ENCODE measurements at places on chromosomes 16 and 17.
A peak's percentile ranks its signal among the peaks of the same experiment; 100 is the strongest.

GRCh38 chr17:36085765-36086164 lies 4.2 kb downstream of the CCL3 start:
- DNase-seq, result no peak

- DNase-seq, result no peak
Observed at GRCh38 chr16:22653876-22654275, 143.2 kb downstream of the NPIPB5 start.

- no peak for DNase-seq
Observed at GRCh38 chr16:8966817-8967131, 3.1 kb upstream of the USP7 start.

DNA sequence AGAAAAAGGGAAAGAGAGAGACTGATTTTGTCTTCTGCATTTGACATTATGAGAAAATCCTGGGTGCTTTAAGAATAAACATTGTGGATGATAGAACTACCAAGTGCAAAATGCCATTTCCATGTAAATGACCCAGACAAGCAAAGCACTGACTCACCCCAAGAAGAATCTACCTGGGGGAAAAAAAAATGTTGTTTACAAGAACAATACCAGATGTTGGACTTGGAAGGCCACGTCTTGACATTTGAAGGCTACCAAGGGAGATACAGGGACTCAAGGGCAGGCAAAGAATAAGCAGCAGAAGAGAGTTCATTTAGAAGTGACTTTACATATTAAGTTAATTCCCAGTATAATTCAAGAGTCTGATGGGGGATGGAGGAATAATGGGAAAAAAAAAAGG lies 125.3 kb downstream of the TMEM114 start:
- no peak for DNase-seq

DNA sequence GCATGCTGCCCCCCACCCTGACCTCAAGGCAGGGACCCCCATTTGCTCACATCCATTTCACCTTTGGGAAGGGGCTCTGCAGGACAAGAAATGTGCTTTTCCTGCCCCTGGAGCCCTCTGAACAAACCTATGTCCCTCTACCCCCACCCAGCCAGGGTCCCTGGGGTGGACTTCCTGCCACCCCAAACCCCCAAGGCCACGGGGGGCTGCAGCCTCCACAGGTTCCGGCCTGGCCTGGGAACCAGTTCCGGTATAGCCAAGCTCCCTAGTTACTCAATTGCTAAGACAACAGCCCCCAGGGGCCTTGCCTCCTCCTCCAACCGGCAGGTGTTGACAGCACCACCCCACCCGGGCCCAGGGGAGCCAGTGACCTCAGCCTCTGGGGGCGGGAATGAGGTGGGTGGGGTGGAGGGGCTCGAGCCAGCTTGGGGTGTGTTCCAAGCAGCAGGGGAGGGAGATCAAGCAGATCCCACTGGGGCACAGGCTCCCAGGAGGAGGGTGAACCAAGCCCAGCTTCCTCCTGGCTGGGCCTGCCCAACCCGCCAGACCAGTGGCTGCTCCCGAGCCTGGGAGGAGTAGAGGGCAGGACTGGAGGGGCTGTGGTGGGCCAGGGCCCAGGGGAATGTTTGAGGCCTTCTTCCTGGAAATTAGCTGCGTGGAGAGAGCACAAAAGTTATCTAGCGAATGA lies 6.6 kb downstream of the PNMT start:
- DNase-seq, result no peak

GRCh38 chr17:34620458-34620857 lies 41.1 kb downstream of the TMEM132E start:
- no peak for DNase-seq

DNA sequence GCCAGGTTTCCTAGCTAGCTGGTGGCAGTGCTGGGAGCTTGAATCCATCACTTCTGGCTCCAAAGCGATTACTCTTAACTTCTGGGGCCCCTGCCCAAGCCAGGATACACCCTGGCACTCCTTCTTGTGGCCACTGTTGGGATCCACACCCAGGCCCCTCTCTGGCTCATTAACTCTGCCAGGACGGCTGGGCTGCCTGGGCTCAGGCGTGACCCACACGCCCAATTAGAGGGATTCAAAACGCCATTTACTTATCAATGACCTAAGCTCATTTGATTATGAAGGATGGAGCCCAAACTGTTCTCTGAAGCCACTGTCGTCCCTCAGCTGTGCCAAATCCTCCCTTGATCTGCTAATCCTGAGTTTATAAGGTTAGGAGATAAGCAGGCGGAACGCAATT lies 79.7 kb upstream of the BRD7 start:
- DNase-seq, result no peak

- DNase-seq, result no peak
Observed at GRCh38 chr17:64281962-64282752, 19.1 kb upstream of the TEX2 start.

- DNase-seq, result peak; percentile 69
Observed at GRCh38 chr16:70653809-70654771, 7.7 kb downstream of the IL34 start.

DNA sequence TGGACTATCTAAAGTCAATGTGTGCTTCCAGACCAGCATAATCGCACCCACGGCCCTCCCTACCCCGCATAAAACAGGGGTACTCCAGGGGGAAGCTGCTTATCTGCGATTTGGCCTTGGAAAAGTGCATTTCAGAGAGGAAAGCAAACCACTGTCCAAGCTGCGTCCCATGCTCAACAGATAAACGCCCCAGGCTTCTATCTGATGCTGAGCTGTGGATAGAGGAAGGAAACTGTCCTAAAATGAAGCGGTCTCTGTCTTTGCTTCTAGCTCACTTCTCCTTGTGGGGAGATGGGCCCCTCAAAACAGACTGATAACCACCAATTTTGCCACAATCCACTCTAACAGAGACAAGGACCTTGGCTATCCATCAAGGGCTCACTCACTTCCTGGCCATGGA lies 160.5 kb upstream of the TNRC6C start:
- no peak for DNase-seq

- DNase-seq, result no peak
Observed at GRCh38 chr17:5913032-5913531, 157.1 kb upstream of the WSCD1 start.

GRCh38 chr16:77414752-77415231 lies 20.0 kb downstream of the ADAMTS18 start:
- no peak for DNase-seq

GRCh38 chr16:47858333-47858982 lies 297.3 kb downstream of the ABCC12 start:
- no peak for DNase-seq

DNA sequence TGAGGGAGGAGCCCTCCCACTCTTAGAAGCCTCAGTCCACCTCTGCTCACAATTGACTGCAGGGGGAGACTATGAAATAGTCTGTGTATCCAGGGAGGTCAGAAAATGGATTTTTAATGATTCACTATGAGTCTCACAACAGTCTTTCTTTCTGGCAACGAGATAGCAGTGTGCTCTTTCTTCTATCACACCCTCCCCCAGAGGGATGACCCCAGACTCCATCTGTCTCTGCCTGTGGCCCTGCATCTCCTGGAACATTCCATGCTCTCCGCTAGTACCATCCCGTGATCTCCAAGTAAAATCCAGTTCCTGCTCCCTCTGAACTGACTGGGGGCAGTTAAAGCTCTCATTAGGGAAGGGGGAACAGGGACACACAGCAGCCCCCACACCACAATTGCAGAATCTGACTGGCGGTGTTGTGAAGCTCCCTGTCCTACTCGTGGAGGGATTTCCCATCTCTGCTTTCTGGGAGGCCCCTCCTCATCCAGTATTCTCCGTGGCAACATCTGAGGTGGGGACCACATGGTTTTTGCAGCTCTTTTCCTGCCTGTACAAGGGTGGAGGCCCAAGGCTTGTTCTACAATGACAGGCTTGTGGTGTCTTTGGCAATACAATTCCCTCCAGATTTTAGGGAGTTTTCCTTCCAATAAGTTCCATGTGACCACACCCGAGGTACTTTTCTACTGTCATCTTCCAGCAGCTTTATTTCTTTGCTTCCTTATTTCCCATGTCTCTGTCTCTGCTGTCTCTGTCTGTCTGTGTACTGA lies 19.4 kb downstream of the NATD1 start:
- DNase-seq, result no peak

DNA sequence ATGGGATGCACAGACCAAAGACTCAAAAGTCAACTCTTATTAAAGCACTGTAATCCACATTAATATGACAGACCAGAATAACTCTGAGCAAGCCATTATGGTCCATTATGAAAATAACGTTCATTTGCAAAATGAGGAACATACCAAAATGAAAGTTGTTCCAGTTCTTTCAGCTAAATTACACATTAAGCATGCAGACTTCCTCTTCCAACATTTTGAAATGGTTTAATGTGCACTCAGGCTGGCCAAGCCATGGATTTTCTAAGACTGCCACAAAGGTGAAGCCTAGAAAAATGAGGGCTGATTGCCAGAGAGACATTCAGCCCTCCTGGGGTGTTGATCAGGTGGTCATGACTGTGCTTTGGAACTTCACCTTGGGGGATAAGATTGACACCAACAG lies 56.7 kb upstream of the NOG start:
- no peak for DNase-seq

DNA sequence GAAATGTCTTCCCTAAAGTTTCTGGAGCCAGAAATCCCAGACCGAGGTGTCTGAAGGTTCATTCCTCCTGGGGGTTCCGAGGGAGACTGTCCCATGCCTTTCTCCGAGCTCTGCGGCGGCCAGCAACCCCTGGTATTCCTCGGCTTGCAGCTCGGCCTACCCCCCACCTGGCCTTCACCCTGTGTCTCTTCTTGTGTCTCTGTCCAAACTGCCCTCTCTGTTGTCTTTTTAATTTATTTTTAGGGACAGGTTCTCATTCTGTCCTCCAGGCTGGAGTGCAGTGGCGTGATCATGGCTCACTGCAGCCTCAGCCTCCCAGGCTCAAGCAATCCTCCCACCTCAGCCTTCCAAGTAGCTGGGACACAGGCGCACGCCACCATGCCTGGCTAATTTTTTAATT lies 211.7 kb downstream of the SEC14L1 start:
- DNase-seq, result no peak

- no peak for DNase-seq
Observed at GRCh38 chr16:80167657-80168390, 373.0 kb upstream of the DYNLRB2 start.

- DNase-seq, result no peak
Observed at GRCh38 chr17:2450016-2450650, 49.3 kb upstream of the MNT start.

- DNase-seq, result no peak
Observed at GRCh38 chr16:87828907-87829621, 40.2 kb downstream of the SLC7A5 start.

DNA sequence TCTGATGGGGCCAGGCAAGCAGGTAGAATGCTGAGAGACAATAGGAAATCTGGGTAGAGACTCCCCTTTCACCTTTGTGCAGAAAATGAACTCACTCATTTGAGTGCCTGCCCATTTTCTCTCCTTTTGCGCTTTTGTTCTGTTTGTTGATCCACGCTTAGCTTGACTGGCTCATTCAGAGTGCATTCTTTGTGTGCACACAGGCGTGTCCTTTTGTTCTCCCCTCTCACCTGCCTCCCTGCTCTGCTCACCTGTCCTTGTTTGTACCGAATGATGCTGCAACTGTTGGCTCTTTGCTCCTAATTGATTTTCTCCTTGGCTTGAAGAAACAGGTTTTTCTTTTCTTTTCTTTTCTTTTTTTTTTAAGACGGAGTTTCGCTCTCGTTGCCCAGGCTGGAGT lies 15.8 kb downstream of the PGS1 start:
- no peak for DNase-seq

- no peak for DNase-seq
Observed at GRCh38 chr17:5508810-5509209, 22.4 kb downstream of the MIS12 start.

GRCh38 chr17:31414550-31414918 lies 23.1 kb downstream of the RAB11FIP4 start:
- no peak for DNase-seq

DNA sequence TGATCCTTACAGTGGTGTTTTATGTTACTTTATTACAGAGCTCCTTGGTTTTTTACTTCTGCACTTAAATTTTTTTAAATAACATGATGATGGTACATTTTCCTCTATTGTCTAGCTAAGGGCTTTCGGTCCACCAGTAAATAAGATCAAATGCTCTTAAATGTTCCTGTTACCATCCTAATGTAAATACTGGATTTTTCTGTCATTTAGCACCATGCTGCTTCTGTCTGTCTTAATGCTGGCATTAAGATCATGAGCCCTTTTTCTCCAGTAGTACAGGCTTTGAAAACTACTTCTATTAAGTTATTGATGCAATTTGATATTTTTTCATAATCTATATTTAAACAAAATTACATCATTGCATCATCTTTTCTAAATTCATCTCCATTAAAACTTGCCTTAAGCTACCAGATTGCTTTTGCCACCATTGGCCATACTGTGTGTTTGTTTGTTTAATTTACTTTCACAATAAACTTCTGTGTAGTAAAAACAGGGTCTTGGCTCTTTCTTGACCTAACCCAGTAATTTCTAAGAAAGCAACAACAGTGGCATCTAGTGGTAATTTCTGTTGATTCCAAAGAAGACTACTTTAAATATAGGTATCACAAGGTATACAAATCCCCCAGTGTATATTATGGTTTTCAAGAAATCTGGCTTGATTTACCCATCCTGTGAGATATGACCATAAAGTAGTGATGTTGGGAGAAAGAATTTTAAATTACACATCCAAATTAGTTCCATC lies 9.0 kb upstream of the PHAF1 start:
- no peak for DNase-seq

GRCh38 chr16:67892375-67892774 lies 679 bp upstream of the PSKH1 start:
- no peak for DNase-seq

DNA sequence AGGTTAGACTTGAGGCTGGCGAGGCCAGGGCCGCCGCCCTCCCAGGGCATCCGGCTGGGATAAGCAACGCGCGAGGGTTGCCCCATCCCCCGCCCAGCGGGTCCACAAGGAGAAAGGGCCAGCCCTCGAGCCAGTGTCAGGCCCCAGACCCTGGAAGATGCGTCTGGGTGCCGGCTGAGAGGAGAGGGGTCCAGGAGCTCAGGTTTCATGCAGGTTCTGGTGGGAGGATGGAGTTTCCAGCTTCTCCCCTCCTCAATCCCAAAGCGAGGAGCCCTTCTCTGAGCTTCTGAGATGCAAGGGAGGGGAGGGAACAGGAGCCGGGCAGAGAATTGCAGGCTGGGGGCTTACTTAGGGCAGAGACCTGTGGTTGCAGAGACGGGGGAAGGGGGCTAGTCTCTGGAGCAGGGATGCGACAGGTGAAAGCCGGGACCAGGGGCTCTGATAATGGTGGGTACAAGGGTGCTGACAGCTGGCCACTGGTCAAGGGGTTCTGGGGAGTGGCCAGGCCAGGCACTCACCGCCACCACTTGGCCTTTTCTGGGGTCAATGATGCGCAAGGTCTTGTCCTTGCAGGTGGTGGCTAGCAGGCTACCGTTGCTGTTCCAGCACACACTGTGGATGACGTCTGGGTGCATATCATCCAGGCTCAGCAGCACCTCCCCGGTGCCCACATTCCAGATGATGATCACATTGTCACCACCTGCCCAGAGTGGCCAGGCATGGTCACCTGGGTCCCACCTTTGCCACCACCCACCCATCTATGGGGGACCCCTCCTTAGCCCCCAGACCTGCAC lies 4.2 kb downstream of the CORO6 start:
- DNase-seq, result no peak

DNA sequence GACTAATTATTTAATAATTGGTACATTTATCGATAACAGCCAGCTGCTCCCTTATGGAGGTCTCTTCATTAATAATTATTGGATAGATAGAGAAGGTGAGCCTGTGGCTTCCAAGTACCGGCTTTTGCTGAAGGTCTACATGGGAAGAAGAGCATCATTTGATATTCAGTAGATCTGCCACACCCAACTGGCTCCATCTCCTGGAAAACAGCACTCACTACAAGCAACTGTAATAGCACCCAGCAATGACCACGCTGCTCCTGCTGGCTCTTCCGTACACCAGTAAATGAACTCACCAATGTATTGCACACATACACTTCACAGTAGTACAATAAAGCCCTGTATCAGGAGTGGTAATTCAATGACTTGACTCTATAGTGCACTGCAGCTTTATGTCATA lies 19.5 kb downstream of the MARVELD3 start:
- DNase-seq, result no peak

Measured in activated effector memory CD4-positive, alpha-beta T cell treated with Interleukin-2 at 50 U/mL for 16 hours (primary cell).